ENCODE measurements at places on chromosomes 11 and 22.

DNA sequence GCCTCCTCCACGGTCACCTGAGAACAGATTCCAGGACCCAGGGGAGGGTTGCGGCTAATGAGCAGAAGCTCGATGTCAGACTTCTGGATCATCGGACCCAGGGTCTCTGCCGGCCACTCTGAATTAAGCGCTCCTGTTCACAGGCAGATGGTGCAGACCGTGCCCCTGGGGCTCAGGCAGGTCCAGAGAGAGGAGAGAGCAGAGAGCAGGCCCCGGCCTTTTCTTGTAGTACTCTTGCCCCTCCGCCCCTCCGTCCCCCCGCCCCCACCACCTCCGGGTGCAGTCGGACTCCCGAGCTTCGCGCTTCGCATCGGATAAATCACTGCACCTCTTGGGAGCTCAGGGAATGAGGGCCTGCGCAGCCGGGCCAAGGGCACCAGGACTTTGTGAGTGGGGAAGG, 50.3 kb downstream of the RPS6KA4 start:
- no peaks in the 10 kb centered on the region for H3K36me3 ChIP-seq
- H3K4me1 ChIP-seq, result no peaks in the 10 kb centered on the region
- no peak overlapping the region for H3K27ac ChIP-seq
- no peak overlapping the region for H3K4me3 ChIP-seq
- no peak for DNase-seq
- peaks cover 3% of the 10 kb centered on the region for H3K27me3 ChIP-seq

- H3K27me3 ChIP-seq, result no peaks in the 10 kb centered on the region
- H3K27ac ChIP-seq, result no peak overlapping the region
- H3K4me1 ChIP-seq, result no peaks in the 10 kb centered on the region
Measured at GRCh38 chr11:56852131-56852530, 103.6 kb upstream of the OR9G4 start.

GRCh38 chr11:83702796-83703195, 416.6 kb upstream of the CCDC90B start:
- no peak overlapping the region for H3K27ac ChIP-seq
- no peaks in the 10 kb centered on the region for H3K27me3 ChIP-seq
- no peaks in the 10 kb centered on the region for H3K36me3 ChIP-seq
- DNase-seq, result no peak
- no peak overlapping the region for H3K4me3 ChIP-seq

GRCh38 chr11:123700772-123701171, 40.7 kb downstream of the ZNF202 start:
- H3K4me3 ChIP-seq, result no peak overlapping the region
- DNase-seq, result no peak
- H3K36me3 ChIP-seq, result no peaks in the 10 kb centered on the region
- H3K27ac ChIP-seq, result no peak overlapping the region
- H3K4me1 ChIP-seq, result no peaks in the 10 kb centered on the region
- peaks cover 28% of the 10 kb centered on the region for H3K27me3 ChIP-seq

DNA sequence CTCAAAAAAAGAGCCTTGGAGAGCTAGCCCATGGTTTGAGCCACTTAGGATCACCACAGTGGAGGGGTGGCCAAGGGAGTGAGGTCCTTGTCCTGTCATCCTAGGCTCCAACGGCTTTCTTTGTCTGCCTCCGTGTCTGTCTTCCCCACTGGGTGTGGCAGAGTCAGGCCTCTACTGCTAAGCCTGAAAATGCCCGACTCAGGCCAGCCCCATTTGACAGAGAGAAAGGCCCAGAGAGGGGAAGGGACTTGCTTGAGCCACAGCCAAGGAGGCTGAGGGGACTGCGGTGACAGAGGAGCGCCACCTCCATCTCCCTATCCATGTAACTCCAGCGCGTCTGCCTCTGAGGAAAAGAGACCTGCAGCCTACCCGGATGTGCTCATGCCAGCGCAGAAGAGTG, 27.8 kb upstream of the CD82 start:
- peaks cover 3% of the 10 kb centered on the region for H3K27me3 ChIP-seq
- H3K4me3 ChIP-seq, result no peak overlapping the region
- no peak for DNase-seq
- H3K36me3 ChIP-seq, result no peaks in the 10 kb centered on the region
- H3K27ac ChIP-seq, result no peak overlapping the region

- DNase-seq, result no peak
- no peak overlapping the region for H3K27ac ChIP-seq
- H3K36me3 ChIP-seq, result no peaks in the 10 kb centered on the region
- H3K27me3 ChIP-seq, result peaks cover 16% of the 10 kb centered on the region
- H3K4me1 ChIP-seq, result no peaks in the 10 kb centered on the region
- H3K4me3 ChIP-seq, result no peak overlapping the region
Measured at GRCh38 chr22:32232191-32232830, 22.8 kb downstream of the SLC5A4 start.

GRCh38 chr22:47802421-47802820, 1040.0 kb downstream of the TBC1D22A start:
- H3K36me3 ChIP-seq, result no peaks in the 10 kb centered on the region
- DNase-seq, result no peak
- H3K4me3 ChIP-seq, result no peak overlapping the region
- H3K4me1 ChIP-seq, result no peaks in the 10 kb centered on the region
- no peaks in the 10 kb centered on the region for H3K27me3 ChIP-seq
- H3K27ac ChIP-seq, result no peak overlapping the region

GRCh38 chr11:68263444-68264035, 8.2 kb downstream of the C11orf24 start:
- H3K27me3 ChIP-seq, result no peaks in the 10 kb centered on the region
- H3K4me1 ChIP-seq, result peaks cover 6% of the 10 kb centered on the region
- no peak overlapping the region for H3K27ac ChIP-seq
- no peak for DNase-seq
- H3K36me3 ChIP-seq, result peaks cover 34% of the 10 kb centered on the region

- no peaks in the 10 kb centered on the region for H3K36me3 ChIP-seq
- no peak overlapping the region for H3K27ac ChIP-seq
- no peaks in the 10 kb centered on the region for H3K27me3 ChIP-seq
- no peak overlapping the region for H3K4me3 ChIP-seq
- H3K4me1 ChIP-seq, result no peaks in the 10 kb centered on the region
Measured at GRCh38 chr22:49236541-49237075, 591.1 kb downstream of the BRD1 start.

GRCh38 chr22:42805016-42805997, 51.8 kb downstream of the ARFGAP3 start:
- H3K36me3 ChIP-seq, result peaks cover 15% of the 10 kb centered on the region
- no peak for DNase-seq
- H3K4me3 ChIP-seq, result no peak overlapping the region
- H3K27me3 ChIP-seq, result no peaks in the 10 kb centered on the region
- no peak overlapping the region for H3K27ac ChIP-seq
- peaks cover 4% of the 10 kb centered on the region for H3K4me1 ChIP-seq

DNA sequence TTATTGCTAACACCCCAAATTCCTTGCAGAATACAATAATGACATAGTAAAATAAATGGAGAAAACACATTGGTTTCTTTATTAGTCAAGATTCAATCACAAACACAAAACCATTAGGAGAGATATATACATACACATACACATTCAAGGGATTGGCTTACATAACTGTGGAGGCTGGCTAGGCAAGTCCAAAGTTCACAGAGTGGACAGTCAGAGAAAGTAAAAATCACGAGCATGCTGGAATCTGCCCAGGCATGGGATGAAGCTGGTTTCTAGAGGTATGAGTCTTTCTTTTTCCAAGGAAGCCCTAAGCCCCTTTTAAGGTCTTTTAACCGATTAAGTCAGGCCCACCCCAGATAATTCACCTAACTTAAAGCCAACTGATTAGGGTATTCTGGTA, 13.6 kb upstream of the OR56B1 start:
- H3K27me3 ChIP-seq, result no peaks in the 10 kb centered on the region
- H3K4me3 ChIP-seq, result no peak overlapping the region
- DNase-seq, result no peak
- H3K27ac ChIP-seq, result no peak overlapping the region
- no peaks in the 10 kb centered on the region for H3K4me1 ChIP-seq
- peaks cover 12% of the 10 kb centered on the region for H3K36me3 ChIP-seq

DNA sequence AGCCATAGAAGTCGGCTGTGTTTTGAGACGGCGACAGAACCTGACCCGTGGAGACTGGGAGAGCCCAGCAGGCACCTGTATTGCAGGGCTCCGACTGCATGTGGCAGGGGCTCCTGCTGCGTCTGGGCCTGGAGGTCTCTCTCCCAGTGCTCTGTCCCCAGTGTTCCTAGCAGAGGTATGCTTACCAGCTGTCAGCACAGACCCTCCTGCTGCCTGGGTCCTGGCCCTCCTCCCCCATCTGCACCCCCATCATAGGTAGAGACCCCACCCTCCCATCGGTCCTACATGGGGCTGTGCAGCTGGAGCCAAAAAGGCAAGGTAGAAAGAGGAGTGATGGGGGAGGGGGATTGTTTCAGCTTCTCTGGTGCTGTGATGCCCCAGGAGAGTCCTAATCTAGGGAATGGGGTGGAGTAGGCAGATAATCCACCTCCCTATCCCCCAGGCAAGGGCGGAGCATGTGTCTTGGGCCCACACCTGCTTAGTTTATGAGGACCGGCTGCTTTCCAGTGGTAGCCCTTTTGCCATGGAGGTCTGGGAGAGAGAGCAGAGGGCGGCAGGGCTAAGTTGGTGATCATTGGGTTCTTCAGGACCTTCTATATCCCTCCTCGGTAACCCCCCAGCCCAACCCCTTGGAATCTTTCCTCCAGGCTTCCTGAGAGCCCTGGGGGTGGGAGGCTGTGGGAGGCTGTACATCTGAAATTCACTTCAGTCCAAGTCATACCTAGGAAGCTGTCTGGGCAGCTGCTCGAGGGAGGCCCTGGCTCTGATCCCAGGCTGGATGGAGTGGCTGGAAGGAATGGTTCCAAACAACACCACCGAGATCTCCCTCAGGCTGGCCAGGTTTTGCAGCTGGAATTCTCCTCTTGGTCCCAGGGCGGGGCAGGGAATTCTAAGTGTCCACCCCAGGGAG, 5.3 kb downstream of the SLC7A4 start:
- H3K4me1 ChIP-seq, result peaks cover 7% of the 10 kb centered on the region
- H3K4me3 ChIP-seq, result no peak overlapping the region
- H3K27ac ChIP-seq, result no peak overlapping the region

- peaks cover 19% of the 10 kb centered on the region for H3K27me3 ChIP-seq
- H3K4me1 ChIP-seq, result no peaks in the 10 kb centered on the region
- DNase-seq, result no peak
- no peak overlapping the region for H3K27ac ChIP-seq
Measured at GRCh38 chr11:115974703-115975102, 470.5 kb upstream of the CADM1 start.

GRCh38 chr22:29689880-29690213, 30.0 kb upstream of the CABP7 start:
- no peak overlapping the region for H3K4me3 ChIP-seq
- peaks cover 4% of the 10 kb centered on the region for H3K4me1 ChIP-seq
- H3K36me3 ChIP-seq, result peaks cover 13% of the 10 kb centered on the region
- no peak overlapping the region for H3K27ac ChIP-seq
- DNase-seq, result no peak
- H3K27me3 ChIP-seq, result no peaks in the 10 kb centered on the region

- H3K4me1 ChIP-seq, result peaks cover 13% of the 10 kb centered on the region
- no peaks in the 10 kb centered on the region for H3K36me3 ChIP-seq
- no peak overlapping the region for H3K4me3 ChIP-seq
- peak; percentile 58 for DNase-seq
- H3K27ac ChIP-seq, result no peak overlapping the region
Measured at GRCh38 chr11:130431331-130431773, 2.9 kb upstream of the ADAMTS8 start.

DNA sequence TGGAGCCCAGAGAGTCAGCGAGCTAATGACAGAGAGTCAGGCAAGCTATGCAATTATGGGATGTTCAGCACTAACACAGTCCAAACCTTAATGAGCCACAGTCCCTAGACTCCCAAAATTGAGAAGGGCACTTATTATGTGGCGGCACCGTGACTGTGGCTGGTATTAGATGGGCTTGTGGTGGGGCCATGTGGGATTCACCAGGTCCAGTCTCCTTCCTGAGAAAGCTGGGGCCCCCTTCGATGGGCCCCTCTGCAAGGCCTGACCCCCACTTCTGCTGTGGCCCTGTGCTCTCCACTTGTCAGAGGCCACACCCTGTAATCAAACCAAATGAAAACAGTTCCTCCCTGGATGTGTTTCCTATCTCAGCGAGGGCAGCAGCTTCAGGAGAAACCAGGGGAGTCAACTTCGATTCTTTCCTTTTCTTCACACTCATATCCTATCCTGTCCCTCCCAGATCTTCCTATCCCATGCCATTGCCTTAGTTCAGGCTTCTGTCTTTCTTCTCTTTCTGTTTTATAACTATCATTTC, 42.9 kb downstream of the INSC start:
- H3K27me3 ChIP-seq, result peaks cover 8% of the 10 kb centered on the region
- no peak overlapping the region for H3K27ac ChIP-seq

GRCh38 chr11:130145975-130146776, 13.4 kb upstream of the ST14 start:
- peaks cover 10% of the 10 kb centered on the region for H3K4me1 ChIP-seq
- H3K27ac ChIP-seq, result no peak overlapping the region
- peaks cover 2% of the 10 kb centered on the region for H3K36me3 ChIP-seq
- peaks cover under 1% of the 10 kb centered on the region for H3K27me3 ChIP-seq
- no peak overlapping the region for H3K4me3 ChIP-seq

DNA sequence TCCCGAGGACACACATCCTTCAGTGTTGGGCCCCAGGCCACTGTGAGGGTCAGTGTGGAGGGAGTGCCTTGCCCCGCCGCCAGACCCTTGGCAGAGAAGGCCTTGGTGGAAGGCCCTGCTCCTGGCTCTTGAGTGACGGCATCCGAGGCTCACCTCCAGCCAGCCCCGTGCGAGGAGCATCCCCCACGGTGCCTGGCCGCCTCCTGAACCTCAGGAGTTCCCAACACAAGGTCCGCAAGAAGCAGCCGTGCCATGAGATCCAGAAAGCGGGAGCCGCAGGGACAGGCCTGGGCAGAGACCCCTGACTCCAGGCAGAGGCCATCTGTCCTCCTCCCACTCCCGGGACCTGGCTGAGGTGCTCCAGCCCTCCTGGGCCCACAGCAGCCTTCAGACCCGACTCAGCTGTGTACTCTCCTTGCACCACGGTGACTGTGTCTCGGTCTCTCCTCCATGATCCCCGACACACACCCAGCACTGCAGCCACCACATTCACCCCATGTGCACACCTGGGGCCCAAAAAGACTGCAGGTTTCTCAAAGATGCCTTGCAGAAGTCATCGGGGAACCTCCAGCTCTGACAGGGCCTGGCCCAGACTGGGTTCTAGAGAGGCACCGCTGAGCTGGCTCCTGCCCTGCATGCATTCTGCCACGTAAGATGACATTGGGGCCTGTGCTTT, 870.2 kb downstream of the BRD1 start:
- H3K4me1 ChIP-seq, result no peaks in the 10 kb centered on the region
- H3K36me3 ChIP-seq, result no peaks in the 10 kb centered on the region
- no peak overlapping the region for H3K27ac ChIP-seq
- peaks cover 2% of the 10 kb centered on the region for H3K27me3 ChIP-seq

GRCh38 chr11:18384157-18384641, 10.2 kb upstream of the LDHA start:
- peaks cover 39% of the 10 kb centered on the region for H3K4me1 ChIP-seq
- DNase-seq, result no peak
- H3K27ac ChIP-seq, result peak overlapping the region; percentile 99
- no peaks in the 10 kb centered on the region for H3K27me3 ChIP-seq

DNA sequence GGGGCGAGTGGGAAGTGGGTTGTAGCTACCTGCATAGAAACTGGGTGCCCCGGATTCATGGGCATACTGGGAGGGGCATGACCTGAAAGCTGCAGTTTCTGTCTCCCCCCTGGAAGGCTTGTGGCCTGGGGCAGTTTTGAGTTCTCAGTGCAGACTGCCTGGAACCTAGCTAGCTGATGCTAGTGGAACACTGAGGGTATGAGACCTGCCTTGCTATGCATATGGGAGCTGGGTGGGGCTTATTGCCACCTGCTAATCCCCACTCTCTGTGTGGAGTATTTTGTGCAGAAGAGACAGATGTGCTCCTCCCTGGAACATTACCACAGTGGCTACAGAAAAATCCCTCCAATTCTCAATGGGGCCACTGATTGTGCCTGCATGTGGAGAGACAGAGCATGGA, 11.7 kb upstream of the OR56B4 start:
- H3K36me3 ChIP-seq, result no peaks in the 10 kb centered on the region
- no peak for DNase-seq
- H3K27ac ChIP-seq, result no peak overlapping the region
- H3K27me3 ChIP-seq, result peaks cover 3% of the 10 kb centered on the region

Data from activated T-helper 1 cell treated with anti-CD3 and anti-CD28 coated beads, Interleukin-12 subunit alpha, Interleukin-12 subunit beta, Interleukin-2, Interleukin-4 antibody, amounts not matched to agents 30 ng/mL and 10 ng/mL and 1 ng/mL, durations not matched to agents 14 hours and 24 hours and 36 hours (primary cell).